ENCODE measurements at places on chromosomes 2 and 18. TPM values are rescaled to one million over a fixed set of nuclear protein-coding genes. Genes with fewer than 3 reads are reported as not detected.

Gene TXNDC2
- total RNA-seq, result 0.13 TPM

Gene DOK6
- total RNA-seq, result 5.2 TPM

Gene SKOR2
- total RNA-seq, result not detected

Gene FRZB
- total RNA-seq, result 0.38 TPM

Gene CRYBA2
- not detected for total RNA-seq

Gene LGALSL
- total RNA-seq, result 4.7 TPM

Gene SLC25A52
- not detected for total RNA-seq

Gene RESP18
- total RNA-seq, result not detected

Gene IL18RAP
- not detected for total RNA-seq

All from mesangial cell (primary cell).